ENCODE measurements at places on chromosomes 12 and 14.

GRCh38 chr14:98578204-98578603, 693.8 kb downstream of the BCL11B start:
- DNase-seq = no peak

DNA sequence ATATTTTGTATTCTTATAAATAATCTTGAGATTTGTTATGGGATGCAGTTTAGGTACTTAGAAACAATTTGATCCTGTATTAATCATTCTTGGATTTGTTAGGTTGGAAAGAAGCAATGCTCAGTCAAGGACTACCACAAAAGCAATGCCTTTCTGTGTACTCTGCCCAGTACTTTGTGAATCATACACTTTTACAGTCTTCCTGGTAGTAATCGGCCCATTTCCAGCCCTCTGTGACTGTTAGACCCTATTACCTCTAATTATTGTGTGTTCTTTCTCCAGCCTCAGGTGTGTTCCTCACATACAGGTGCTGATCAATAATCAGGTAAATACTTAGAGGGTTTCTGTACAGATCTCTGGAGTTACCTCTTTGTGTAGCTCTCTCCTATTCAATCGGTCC, 609.0 kb downstream of the KCNH5 start:
- DNase-seq = no peak

DNA sequence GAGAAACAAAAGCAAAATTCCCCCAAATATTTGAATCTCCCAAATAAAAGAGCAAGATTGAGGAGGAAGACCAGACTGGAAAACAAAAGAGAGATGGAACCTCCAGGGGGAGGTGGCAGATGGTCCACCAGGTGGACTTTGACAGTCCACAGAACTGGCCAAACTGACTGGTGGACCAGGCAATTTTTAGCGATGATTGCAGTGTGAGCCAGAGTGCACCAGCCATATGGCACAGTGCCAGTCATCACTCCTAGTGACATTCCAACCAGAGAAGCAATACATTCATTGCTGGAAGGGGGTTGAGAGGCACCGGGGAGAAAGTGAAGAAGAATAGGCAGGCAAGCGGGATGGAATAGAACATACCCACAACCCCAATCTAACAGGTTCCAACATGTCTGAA, 182.9 kb downstream of the EXOC5 start:
- peak; percentile 10 for DNase-seq

DNA sequence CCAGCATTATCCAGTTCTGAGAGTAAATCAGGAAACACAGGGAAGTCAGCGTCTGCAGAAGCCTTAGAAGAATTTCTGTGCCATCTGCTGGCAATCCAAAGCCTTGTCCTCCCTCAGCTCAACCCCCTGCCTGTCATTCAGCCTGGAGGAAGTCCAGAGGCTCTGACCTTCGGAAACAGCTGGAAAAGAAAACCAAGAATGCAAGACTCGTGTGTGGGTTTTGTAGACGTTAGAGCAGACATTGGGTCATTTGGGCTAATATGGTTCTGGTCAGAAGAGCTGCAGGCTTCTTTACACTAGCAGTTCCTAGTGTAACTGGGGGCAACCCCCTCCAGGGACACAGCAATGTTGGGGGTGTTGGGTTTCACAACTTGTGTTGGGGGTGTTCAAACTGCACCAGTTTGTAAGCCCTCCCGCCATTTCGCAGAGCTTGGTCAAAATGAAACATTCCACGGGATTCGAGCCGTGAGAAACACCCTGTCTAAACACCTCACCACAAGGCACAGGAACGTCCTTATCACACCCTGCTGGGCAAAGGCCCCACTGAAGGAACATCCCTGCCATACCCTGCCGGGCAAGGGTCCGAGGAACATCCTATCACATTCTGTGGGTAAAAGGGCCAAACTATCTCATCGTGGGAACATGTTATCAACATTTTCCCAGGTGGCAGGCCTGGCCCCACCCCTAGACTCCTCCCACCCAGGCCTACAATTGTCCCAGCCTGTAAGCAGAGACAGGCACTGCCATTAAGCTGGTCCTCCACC, 21.0 kb upstream of the SERPINA4 start:
- DNase-seq = no peak

DNA sequence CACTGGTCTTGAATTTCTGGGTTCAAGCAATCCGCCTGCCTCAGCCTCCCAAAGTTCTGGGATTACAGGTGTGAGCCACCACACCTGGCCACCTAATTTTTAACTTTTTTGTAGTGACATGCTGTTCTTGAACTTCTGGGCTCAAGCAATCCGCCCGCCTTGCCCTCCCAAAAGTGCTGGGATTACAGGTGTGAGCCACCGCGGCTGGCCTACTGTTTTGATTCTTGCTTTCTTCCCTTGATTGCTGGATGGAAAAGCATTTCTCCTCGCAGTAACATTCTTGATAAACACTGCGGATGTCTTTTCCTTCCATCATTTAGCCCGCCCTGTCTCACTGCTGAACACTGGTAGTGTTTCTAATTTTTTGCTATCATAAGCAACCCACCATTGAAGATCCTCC, 72.9 kb downstream of the RBM19 start:
- DNase-seq = no peak

Measured in SW480 (cell line).